ENCODE measurements at places on chromosomes 2 and 18.
A peak's percentile ranks its signal among the peaks of the same experiment; 100 is the strongest.

- no peak for DNase-seq
Observed at GRCh38 chr2:131040661-131041401, 52.4 kb downstream of the FAM168B start.

DNA sequence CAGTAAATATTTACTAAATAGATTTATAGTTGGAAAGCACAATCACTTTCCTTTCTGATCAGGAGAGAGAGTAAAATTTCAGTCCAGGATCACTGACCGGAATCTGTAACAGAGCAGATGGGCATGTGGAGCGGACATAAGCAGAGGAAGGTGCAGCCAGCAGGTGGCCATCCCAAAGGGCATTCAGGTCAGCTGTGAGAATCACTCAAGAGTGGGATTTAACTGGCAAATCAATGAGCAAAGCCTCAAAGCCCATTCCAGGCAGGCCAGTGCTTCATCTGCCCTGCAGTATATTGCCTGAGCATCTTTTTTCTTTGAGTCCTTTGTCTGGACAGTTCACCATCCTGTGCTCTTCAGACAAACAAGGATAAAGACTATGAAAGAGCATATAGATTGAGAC lies 166.4 kb upstream of the SLC14A2 start:
- no peak for DNase-seq

DNA sequence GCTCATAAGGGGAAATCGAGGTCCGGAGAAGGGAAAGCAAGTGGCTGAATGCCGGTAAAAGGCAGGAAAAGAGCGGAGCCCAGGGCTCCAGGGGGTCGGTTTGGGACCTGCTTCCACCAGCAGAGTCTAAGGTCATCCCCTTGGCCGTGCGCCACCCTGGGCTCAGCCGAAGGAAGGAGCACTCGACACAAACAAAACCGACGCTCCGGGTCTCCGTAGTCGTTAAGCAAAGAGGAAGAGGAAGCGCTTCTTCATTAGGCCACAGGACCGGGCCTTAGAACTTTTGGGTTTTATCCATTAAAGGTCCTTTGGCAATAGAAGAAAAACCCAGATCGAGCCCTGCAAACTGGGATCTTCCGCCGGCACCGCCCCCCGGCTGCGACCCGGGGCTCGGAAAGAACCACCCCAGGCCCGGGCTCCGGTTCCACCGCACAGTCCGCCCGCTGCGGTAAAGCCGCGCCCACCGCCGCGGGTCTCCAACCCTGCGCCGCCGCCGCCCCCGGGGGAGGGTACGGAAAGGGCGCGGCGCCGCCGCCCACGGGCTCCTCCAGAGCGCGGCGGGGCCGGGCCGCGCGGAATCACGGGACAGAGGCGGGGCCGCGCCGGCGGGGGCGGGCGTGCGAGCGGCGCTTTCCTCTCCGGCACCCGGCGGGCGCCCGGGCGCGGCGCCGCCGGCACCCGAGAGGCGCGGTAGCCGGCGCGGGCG lies at the start of gene TTL:
Gene TTL, plus strand, starts transcription at position 629 of the 706 bp plus-strand sequence. CDS start 189 bp downstream, outside the sequence.
- peak; percentile 68 for DNase-seq

DNA sequence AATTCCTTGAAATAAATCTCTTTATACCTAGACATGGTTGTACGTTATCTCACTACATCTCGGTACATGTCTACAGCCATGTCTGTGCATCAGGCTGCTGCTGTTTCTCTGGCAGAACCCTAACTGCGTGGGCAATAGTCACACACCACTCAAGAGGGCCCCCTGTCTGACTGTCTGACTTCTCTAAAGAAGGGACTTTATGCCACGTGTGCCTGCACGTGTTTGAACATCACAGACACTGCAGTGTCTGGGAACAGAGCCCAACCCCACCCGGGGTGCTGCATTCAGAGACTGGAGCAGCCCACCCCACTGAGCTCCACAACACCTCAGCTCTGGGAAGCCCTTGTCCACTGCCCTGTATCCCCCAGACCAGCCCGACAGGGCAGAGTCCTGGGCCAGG lies 55.0 kb downstream of the KIF1A start:
- no peak for DNase-seq

GRCh38 chr2:147057892-147058490 lies 786.8 kb upstream of the ACVR2A start:
- no peak for DNase-seq
